ENCODE measurements at places on chromosomes 2 and 18.

DNA sequence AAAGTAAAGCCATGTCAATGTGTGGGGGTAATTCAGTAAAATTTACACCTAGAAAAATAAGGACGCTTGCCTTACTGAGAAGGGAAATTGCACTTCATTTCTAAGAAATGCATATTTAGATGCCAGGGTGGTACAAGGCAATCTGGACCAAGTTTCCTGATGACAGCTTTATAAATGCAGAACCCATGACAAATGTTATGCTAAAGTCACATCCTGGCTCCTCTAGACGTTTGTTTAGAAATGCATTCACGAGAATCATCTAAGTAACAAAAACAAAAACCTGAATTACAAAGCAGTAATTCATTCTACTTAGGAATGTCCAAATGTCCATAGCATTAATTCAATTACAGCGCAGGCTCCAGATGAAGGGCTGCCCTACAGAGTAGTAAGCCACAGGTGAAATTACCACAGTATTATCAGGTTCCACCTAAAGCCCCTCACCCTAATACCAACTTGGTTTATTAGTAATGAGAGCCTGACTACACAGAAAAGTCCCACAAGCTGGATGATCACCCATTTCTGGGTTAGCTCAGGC is 49.8 kb downstream of the REV1 start:
- DNase-seq: no peak

GRCh38 chr18:10210057-10210633 is 244.3 kb upstream of the APCDD1 start:
- no peak for DNase-seq

DNA sequence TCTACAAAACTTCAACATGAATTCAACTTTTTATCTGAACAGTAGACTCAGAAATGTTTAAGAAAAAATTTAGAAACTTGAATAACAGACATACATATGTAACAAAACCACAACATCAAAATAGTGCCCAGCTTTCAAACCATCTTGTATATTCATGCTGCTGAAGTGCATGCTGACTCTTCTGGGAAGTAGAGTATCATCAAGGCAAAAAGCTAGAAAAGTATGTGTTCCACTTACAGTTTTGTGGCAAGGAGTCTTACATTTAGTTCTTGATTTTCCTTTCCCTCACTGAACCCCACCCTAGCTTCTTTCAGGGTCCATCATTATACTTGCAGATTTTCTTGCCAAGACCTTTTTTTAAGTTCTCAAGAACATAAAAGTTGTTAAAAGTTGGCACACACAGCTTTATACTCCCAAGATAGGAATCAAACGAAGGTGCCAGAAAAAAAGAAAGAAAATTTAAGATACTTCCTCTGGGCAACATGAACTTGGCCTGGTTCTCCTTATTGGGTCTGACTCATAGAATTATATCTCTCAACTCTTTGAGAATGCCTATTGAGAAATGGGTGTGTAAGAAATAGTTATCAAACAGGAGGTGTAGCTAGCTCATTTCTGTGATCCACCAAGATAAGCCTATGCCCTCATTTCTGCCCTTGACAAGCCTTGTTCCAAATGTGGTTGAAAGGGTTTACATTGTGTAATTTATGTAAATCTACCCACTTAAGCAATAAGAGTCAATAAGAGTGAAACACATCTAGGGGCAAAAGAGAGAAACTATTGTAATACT is 667.6 kb upstream of the ACVR2A start:
- no peak for DNase-seq

DNA sequence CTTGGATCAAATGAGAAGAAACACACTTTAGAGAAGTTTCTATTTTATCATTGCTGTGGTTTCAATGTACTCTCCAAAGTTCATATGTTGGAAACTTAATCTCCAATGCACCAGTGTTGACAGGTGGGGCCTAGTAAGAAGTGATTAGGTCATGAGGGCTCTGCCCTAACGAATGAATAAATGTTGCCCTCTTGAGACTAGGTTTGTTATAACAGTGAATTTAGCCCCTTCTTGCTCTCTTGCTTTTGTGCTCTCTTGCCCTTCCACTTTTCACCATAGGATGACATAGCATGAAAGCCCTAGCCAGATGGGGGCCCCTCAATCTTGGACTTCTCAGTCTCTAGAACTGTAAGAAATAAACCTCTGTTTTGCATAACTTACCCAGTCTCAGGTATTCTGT is 664.8 kb downstream of the DCC start:
- no peak for DNase-seq

DNA sequence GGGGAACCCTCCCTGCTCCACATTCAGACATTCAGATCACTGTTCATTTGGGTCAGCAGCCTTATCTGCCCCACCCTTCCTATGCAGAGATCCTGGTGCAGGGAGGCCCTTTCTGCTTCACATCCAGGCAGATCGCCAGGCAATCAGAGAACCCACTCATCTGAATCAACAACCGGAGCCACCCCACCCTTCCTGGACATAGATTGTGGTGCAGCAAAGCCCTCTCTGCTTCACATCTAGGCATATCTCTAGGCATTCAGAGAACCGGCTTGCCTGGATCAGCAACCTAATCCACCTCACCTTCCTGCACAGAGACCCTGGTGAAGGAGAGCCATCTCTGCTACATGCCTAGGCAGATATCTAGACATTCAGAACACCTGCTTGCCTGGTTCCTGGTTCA is 184.5 kb upstream of the CNTNAP5 start:
- no peak for DNase-seq

DNA sequence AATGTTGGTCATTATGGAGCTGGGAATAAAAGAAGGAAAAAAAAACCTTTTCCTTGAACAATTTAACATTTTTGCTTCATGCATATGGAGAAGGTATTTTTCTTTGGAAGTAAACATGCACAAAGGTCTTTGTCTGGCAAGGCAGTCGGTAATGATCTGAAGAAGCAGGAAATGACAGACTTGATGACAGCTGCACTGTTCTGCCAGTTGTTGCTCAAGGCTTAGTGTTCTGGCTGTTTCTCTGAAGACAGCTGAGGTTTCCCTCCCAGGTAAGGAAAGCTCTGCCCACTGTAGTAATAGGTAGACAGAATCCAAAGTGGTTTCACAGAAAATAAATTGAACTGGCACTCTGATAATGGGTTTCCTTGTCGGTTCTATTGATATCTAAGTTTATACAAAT is 308.4 kb upstream of the GCFC2 start:
- no peak for DNase-seq

- DNase-seq: no peak
Measured at GRCh38 chr2:28354920-28355520, 37.6 kb upstream of the FOSL2 start.

GRCh38 chr2:73971722-73972121 is 13.0 kb upstream of the TET3 start:
- DNase-seq: no peak

GRCh38 chr2:204665207-204665606 is 119.9 kb downstream of the PARD3B start:
- no peak for DNase-seq

DNA sequence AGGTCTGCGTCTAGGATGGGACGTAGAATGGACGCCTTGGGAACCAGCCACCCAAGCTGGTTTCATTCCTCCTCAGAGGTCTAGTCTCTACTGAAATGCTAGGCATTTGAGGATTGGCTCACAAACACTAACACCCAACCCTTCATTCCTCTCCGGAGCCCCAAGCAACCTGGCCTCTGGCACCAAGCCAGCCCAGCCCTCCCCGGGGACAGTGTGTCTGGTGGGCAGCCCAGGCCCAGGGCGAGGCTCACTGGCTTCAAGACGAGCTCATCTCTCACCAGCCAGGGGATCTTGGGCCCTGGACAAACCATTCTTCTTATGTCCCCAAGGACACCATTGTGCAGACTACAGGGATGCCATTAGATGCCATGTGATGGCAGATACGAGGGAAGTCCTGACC is 182.5 kb downstream of the CTIF start:
- no peak for DNase-seq
